ENCODE measurements at places on chromosomes 6 and 20.
A peak's percentile ranks its signal among the peaks of the same experiment; 100 is the strongest.

GRCh38 chr6:90982051-90982450 is 395.2 kb upstream of the MAP3K7 start:
- DNase-seq = no peak

DNA sequence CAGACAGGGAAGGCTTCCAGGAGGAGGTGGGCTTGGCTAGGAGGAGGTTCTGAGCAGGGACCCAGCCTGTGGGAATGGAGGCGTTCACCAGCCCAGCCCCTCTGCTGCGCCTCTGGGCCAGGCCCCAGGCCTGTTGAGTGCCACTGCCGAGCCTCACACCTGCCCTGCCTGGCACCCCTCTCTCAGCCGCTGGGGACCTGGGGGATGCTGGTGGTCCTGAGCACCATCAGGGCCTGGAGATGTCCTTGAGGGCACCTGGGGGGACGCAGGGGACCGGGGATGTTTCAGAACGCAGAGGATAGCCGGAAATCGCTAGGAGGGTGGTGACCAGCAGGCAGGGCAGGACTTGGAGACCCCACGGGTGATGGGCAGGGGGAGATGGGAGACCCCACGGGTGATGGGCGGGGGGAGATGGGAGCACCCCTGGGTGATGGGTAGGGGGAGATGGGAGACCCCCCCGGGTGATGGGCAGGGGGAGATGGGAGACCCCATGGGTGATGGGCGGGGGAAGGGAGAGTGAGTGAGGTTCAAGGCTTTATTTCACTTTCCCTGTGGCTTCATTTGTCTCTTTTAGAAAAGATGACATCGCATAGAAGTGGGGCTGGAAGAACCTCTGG is 12.7 kb downstream of the GATA5 start:
- DNase-seq = no peak

GRCh38 chr6:31359581-31359980 is 2.6 kb upstream of the HLA-B start:
- no peak for DNase-seq

DNA sequence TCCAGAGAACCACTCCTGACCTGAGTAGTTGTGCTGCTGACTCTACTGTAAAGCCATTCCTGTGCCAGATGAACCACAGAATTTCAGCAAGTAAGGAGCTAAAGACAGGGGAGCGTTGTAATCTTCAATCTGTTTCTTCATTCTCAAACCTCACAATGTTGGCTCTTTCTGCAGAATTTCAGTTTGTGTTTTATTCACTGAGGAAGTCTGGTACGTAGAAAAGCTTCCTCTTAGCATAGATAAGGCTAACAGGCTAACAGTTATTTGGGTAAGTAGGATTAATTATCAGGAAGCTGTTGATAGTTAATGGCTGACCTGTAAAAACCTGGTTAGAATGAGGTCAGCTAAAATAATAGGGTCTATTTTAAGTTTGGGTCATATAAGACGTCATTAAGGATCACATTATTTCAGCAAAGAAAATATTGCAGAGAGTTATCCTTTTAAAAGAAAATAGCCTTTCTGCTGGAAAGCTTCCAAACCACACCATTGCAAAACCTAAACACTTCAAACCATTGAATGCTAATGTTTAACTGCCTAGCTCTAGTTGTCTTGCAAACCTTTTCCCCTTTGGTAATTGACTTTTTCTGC is 14.1 kb upstream of the TENT5A start:
- peak; percentile 23 for DNase-seq

DNA sequence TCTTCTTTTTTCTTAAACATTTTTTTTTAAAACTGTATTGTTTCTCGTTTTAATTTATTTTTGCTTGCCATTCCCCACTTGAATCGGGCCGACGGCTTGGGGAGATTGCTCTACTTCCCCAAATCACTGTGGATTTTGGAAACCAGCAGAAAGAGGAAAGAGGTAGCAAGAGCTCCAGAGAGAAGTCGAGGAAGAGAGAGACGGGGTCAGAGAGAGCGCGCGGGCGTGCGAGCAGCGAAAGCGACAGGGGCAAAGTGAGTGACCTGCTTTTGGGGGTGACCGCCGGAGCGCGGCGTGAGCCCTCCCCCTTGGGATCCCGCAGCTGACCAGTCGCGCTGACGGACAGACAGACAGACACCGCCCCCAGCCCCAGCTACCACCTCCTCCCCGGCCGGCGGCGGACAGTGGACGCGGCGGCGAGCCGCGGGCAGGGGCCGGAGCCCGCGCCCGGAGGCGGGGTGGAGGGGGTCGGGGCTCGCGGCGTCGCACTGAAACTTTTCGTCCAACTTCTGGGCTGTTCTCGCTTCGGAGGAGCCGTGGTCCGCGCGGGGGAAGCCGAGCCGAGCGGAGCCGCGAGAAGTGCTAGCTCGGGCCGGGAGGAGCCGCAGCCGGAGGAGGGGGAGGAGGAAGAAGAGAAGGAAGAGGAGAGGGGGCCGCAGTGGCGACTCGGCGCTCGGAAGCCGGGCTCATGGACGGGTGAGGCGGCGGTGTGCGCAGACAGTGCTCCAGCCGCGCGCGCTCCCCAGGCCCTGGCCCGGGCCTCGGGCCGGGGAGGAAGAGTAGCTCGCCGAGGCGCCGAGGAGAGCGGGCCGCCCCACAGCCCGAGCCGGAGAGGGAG is 580 bp downstream of the VEGFA start:
- DNase-seq = peak; percentile 90

- no peak for DNase-seq
Measured at GRCh38 chr6:146341493-146342230, 202.0 kb upstream of the RAB32 start.

- DNase-seq = no peak
Measured at GRCh38 chr6:89353118-89353556, 615 bp upstream of the UBE2J1 start.

DNA sequence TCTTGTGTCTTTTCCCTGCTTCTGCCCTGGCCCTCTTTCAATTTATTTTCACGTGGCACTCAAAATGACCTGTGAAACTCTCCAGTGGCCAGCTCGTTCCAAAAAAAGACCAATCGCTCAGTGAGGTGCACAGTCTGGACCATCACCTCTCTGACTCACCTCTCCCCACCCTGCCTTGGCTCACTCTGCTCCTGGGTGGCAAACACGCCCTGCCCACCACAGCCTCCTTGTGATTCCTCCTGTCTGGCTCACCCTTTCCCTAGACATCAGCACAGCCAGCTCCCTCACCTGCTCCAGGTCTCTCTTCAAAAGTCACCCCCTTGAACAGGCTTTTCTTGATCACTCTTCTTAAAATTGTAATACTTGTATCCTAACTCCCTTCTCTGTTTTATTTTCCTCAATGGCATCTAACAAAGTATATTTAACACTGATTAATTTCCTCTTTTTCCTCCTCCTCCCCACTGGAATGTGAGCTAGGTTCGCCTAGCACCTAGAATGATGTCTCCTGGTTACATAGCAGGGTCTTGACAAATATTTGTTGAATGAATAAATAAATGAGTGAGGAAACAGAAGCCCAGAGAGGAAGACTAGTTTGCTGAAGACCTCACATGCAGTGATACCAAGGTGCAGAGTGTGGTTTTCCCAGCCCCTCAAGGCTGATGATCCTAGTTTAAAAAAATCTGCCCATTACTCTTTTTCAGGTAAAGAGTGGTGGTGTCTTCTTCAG is 109.0 kb downstream of the GJA10 start:
- DNase-seq = no peak

DNA sequence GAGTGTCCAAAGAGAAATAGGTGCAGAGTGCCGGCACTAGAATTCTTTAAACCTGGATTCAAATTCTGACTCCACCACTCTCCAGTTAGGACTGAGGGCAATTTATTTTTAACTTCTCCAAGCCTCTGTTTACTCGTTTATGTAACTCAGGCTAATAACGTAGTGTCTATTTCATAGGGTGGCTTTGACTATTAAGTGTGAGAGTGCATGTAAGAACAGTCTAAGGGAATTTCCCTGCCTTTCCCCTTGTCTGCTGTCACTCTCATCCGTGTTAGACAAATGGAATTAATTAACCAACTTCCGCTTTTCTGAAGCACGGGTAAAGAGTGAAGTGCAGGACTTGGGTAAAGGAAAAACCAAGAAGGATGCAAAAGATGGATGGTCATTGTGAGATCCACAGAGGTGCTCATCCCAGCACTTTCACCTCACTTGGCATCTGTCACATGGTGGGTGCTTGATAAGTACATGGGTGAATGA is 4.1 kb upstream of the ZKSCAN8 start:
- no peak for DNase-seq

DNA sequence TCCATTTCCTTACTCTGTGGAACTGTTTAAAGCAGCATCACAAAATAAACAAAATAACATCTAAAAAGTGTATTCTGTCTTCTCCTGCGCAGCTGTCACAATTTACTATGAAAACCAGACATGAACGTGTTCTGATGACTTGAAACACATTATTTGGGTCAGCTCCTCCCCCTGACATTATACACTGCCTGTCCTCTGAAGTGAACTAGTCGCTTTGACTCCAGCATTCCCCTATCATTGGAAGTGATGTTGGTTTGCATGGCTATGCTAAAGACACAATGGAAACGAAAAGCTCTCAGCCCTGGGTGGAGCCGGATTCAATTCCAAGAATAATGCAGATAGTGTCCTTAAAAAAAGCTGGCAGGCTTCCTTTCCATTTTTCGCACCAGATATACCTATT is 125.9 kb downstream of the FYN start:
- DNase-seq = no peak

DNA sequence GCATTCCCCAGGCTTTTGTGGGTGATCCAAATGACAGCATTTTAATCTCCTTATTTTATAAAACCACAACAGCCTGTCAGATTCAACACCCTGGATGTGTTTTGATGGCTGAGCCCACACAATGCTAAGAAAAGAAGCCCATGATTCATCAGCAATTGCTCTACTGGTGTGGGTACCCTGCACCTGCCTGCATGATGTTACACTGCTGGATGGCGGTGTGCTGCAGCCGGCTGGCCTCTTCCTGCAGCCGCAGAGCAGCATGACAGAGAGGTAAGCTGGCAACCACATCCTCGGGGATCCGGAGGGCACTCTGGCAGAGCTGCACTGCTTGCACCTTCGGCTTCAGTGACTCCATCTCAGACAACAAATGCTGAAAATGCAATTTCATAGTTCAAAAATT is 327.5 kb downstream of the SYNE1 start:
- DNase-seq = no peak

DNA sequence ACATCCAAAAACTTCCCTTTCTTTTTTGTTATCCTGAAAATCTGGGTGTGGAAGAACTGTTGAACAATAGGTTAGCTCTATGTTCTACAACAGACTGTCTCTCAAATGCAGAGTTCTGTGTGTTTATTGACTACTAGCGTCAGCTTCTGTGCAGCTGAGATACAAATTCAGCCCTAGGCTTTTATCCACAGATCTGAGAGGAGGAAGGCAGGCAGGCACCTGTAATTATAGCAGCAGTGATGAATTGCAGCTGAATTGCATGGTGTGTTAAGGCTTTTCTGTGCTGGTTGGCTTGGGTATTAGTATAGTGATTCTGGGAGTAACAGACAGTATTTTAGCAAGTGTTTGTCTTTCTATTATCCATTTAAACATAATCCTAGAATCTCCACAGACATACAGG is 24.4 kb downstream of the GRIK2 start:
- no peak for DNase-seq

- peak; percentile 48 for DNase-seq
Measured at GRCh38 chr6:47135772-47136171, 93.6 kb upstream of the ADGRF1 start.

GRCh38 chr6:137254966-137255365 is 35.8 kb upstream of the IFNGR1 start:
- DNase-seq = no peak

- DNase-seq = peak; percentile 65
Measured at GRCh38 chr6:20056350-20056992, 155.8 kb downstream of the MBOAT1 start.

DNA sequence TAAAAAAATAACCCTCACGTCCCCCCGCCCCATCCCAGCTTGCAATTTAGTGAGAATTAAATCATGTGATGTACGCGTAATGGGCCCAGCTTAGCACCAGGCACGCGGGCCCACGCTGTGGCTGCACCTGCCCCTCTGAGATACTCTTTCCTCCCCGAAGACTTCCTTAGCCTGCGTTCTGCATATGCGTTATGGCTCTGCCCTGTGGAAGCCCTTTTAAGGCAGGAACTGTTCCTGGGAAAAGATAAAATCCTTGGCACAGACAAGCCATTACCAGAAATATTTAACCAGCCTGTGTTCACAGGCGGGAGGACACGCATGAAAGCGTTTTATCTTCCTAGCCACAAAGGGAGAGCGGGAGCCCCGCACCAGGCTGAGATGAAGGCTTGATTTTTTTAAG is 311.0 kb downstream of the LRFN2 start:
- DNase-seq = no peak

DNA sequence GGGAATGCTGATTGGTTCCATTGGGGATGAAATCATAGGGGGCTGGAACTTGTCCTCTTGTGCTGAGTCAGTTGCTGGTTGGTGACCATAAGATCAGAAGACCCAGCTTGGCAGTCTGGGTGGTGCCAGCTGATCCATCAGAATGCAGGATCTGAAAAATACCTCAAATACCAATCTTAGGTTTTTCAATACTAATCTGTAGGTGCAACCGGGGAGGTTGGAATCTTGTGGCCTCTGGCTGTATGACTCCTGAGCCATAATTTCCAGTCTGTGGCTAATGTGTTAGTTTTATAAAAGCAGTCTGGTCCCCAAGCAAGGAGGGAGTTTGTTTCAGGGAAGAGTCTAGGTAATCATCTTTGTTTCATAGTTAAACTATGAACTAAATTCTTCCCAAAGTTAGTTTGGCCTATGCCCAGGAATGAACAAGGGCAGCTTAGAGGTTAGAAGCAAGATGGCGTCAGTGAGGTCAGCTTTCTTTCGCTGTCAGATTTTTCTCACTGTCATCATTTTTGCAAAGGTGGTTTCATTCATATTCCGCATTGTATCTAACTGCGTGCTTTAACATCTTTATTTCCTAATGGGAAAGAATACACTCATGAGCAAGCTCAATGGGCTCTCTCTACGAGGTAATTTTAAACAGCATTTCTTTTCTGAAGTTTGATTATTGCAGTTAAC is 2.0 kb downstream of the ARMH2 start:
- no peak for DNase-seq

DNA sequence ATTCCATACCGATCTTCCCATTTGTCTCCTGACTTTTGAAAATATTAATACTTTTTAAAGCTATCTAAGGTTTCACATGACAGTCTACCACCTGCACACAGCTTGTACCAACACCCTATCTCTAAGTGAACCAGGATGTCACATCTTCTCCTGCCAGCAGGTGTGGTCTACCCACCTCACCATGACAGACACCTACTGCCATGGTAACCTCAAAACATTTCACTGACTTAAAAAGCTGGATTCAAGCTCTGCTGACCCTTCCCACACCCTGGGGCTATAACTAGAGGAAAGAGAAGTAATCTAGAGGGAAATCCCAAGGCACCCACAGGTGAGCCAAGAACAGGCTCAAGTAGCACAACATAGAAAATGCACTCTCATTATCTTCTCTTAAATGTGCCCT is 1.2 kb downstream of the SLC17A3 start:
- no peak for DNase-seq

GRCh38 chr6:7152462-7152861 is 44.7 kb downstream of the RREB1 start:
- DNase-seq = no peak
